ENCODE measurements at places on chromosomes 12 and 14. TPM values are rescaled to one million over a fixed set of nuclear protein-coding genes. Genes with fewer than 3 reads are reported as not detected.

DNA sequence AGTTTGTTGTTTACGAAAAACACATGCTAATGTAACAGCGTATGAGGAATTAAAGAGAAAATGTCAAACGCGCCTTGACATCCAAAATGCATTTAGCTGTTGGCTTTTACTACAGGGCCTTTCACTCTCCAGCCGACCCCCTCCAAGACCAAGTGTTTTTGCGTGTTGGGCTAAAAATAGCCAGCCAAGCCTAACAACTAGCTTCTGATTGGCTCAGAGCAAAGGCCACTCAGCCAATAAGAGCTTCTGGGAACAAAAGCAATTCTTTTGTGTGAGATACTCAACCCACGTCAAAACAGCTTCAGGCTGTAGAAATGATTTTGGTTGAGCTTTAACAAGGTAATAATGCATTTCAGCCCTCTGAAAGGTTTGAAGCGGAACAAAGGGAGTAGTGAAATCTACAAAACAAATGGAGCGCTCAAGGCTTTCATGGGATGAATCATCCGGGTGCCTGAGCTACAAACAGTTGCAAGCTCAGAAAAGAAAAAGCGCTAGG lies 198.7 kb upstream of the DCN start:
- DNase-seq, result peak; percentile 87

DNA sequence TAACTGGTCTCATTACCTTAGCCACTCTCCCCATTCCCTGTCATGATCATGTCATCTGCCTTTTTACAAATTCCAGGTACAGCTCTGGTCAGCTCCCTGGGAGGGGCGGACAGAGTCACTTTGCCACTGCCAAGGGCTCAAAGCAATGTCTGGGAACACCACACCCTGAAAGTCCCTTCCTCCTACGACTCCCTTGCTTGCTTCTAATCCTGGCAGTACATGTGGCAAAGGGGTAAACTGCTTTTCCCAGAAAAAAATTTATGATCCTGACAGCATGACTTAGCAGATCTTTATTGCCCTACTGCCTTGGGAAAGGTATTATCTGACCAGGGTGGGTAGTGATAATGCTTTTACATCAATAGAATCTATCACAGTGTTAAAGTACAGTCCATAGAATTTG lies 376.0 kb upstream of the PDE3A start:
- DNase-seq, result no peak

GRCh38 chr14:23209651-23210423 lies 26.4 kb upstream of the SLC7A8 start:
- no peak for DNase-seq

The TMPRSS12 gene
- 0.09 TPM for polyA plus RNA-seq

The ACRBP gene
- 6.8 TPM for polyA plus RNA-seq

The PLEKHH1 gene
- polyA plus RNA-seq, result 75.3 TPM

All from renal cortex interstitium (tissue), 15 donors.